ENCODE measurements at places on chromosomes 4 and X. TPM values are rescaled to one million over a fixed set of nuclear protein-coding genes. Genes with fewer than 3 reads are reported as not detected.

DNA sequence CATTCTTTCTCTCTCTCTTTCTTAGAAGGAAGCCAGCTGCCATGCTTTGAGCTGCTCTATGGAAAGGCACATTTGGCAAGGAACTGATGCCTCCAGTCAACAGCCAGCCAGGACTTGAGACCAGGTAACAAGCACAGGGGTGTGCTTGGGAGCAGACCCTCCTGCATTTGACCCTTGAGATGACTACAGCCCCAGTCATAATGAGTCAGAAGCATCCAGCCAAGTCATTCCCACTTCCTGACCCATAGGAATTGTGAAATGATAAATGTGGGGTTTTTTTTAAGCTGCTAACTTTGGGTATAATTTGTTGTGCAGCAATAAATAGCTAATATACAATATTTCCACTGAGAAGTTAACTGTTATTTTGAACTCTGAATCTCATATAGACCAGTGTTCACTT, 446.9 kb downstream of the GRXCR1 start:
- DNase-seq = no peak

PRR27 gene
- not detected for total RNA-seq

NXF2B gene
- total RNA-seq = not detected

TRIM61 gene
- total RNA-seq = 2.9 TPM

RPL10 gene
- 2,975 TPM for total RNA-seq

DNA sequence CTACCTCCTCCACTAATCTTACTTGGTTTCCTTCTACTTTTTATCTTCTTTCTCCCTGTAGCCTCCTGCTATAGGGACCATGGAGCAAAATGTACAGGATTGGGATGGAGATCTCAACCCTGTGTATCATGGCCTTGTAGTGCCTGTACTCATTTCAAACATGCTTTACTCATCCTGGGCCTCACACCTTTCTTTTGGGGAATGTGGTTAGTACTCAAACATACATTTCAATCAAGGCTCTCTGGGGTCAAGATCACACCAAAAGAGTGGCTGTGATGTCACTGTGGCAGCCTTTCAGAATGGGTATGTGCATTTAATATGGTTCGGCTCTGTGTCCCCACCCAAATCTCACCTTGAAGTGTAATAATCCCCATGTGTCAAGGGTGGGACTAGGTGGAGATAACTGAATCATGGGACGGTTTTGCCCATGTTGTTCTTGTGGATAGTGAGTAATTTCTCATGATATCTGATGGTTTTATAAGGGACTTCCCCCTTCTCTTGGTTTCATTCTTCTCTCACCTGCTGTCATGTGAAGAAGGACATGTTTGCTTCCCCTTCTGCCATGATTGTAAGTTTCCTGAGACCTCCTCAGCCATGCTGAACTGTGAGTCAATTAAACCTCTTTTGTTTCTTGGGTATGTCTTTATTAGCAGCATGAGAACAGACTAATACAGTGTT, 205.1 kb downstream of the RASL11B start:
- no peak for DNase-seq

DNA sequence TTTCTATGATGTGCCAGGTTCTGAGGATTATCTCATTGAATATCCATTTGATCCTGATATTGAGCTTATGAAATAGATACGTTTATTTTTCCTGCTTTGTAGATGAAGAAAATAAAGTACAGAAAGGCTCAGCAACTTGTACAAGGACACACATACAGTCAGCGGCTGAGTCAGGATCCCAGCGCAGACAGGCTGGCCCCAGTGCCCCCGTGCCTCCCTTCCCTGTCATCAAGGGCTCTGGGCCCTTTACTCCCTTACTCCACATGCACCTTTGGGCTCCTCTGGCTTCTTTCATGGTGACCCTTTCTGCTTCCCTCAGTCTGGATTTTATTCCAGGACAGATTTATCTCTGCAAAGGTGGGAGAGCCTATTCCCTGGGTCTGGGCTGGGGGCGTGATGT, 12.8 kb downstream of the RASL11B start:
- DNase-seq = no peak

NEIL3 gene
- total RNA-seq = 23.2 TPM

- DNase-seq = no peak
Observed at GRCh38 chr4:40581254-40582140, 48.2 kb downstream of the RBM47 start.

LNX1 gene
- total RNA-seq = not detected

BMPR1B gene
- total RNA-seq = not detected

TCEAL6 gene
- total RNA-seq = not detected
